CD4-positive, alpha-beta T cell (primary cell): ENCODE measurements at places on chromosomes 4 and X.

- DNase-seq = no peak
Measured at GRCh38 chr4:3520796-3521600, 11.2 kb downstream of the LRPAP1 start.

GRCh38 chrX:145821291-145821897, 3.8 kb downstream of the SLITRK2 start:
- no peak for DNase-seq

- no peak for DNase-seq
Measured at GRCh38 chr4:182504463-182504862, 261.3 kb downstream of the TENM3 start.

GRCh38 chr4:95980877-95981360, 141.0 kb downstream of the PDHA2 start:
- no peak for DNase-seq

GRCh38 chr4:168646001-168646768, 149.3 kb downstream of the PALLD start:
- DNase-seq = no peak

DNA sequence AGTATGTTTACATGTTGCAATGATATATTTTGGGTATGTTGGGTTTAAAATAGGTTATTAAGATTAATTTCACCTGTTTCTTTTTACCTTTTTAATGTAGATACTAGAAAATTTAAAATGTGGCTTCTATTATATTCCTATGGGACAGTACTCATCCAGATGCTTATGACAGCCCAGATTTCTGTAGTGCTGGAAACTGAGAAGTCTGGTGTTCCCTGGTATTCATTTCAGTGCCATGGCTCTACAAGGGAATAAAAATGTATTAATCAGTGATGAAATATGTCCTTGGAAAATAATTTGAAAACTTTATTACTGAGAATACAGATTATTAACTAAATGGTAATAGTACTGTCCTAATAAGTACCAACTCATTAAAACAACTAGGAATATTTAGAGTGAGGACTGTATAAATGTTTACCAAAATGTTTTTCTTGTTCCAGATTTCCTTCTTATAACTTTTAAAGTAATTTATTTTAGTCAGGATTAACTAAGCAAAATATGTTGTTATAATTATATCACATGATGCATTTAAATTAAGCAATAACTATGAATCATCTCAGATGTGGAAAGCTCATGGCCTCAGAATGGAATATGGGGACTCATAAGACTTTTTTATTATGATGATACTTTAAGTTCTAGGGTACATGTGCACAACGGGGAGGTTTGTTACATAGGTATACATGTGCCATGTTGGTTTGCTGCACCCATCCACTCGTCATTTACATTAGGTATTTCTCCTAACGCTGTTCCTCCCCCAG, 25.3 kb downstream of the ARHGAP24 start:
- DNase-seq = no peak

GRCh38 chr4:78647272-78647671, 95.7 kb downstream of the ANXA3 start:
- DNase-seq = no peak

DNA sequence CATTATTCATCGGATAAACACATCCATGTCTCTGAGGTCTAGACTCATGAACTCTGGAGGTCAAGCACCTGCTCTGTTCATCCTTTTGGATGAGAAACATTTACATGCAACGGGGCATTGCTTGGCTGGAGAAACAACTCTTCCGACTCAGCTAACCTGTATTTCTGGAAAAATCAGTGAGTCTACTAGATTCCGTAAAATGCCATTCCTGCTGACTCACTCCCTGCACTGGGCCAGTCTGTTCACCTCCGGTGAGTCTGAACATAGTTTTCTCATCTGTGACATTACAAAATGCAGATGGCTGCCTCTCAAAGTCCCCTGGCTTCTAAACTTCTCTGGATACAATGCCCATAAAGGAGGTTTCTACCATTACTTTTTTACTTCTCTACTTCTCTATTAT, 185.7 kb upstream of the HS3ST1 start:
- no peak for DNase-seq

DNA sequence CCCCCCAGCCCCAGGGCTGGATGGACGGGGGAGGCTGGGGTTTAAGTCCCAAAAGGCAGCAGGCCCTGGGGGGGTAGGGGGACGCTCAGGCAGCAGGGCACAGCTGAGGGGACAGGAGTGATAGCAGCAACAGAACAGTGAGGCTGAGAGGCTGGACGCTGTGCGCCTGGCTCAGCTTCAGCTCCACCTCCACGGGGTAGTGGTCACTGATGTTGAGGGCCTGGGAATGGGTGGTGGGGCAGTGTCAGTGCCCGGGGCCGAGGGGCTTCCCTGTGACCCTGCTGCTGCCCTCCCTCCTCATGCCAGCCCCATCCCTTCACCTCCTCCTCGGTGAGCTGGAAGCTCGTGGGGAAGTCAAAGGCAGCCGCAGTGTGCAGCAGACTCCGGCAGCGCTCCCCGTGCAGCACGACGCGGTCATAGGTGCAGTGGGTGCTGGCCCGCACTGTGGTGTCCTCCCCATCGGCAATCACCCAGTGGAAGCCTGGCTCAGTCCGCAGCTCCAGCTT, 4.5 kb downstream of the RPL10 start:
- DNase-seq = no peak

DNA sequence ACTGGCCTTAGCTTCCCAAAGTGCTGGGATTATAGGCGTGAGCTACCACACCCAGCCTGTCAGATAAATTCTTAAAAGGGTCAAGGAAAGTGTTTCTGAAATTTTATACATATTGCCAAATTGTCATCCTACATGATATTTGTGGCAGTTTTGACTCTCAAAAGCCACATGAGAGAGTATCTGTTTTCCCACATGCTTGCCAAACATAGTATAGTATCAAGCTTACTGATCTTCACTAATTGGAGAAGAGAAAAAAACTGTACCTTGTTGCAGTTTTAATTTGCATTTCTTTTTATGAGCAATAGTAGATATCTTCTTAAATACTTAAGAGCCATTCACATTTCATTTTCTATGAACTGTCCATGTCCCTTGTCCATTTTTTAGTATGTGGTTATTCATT, 83.6 kb downstream of the TET2 start:
- no peak for DNase-seq

- no peak for DNase-seq
Measured at GRCh38 chr4:107736924-107737448, 17.0 kb upstream of the PAPSS1 start.

- DNase-seq = no peak
Measured at GRCh38 chrX:77426811-77427210, 20.4 kb upstream of the FGF16 start.

DNA sequence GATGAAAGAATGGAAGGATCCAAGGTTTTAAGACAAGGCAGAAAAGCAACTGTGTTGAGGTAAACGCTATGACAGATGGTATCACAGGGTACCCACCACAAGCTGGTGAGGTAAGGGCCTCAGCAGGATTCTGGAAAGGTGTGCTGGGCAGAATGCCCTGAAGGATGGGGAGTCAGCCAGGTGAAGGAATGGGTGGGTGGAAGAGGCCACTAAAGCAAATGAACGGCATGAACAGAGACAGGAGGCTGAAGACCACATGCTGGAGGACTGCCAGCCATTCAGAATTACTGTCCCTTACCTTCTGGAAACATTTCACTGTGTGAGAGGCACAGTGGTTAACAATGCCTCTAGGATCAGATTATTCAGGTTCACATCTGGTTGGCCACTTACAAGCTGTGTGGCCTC, 23.6 kb downstream of the GPRIN3 start:
- DNase-seq = no peak

DNA sequence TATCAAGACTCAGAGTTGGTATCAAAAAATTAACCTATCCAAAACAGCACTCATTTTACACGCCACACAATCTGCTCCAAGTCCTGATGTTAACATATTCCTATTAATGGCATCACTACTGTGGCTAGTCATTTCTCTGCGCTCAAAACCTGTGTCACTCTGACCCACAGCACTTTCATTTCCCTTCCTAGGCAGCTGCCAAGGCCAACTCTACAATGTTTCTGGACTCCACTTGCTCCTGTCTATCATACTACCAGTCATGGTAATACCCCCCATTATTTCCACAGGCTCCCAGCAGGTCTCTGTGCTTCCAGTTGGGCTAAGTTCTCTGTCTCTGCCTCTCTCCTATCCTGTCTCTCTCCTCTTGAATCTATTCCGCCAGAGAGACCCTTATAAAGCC, 323.6 kb downstream of the NR3C2 start:
- no peak for DNase-seq

- no peak for DNase-seq
Measured at GRCh38 chr4:71941001-71941400, 90.8 kb upstream of the NPFFR2 start.
